ENCODE measurements at places on chromosomes 6 and 20. TPM values are rescaled to one million over a fixed set of nuclear protein-coding genes. Genes with fewer than 3 reads are reported as not detected.

RAET1G gene
- polyA plus RNA-seq = 3.0 TPM

FOXQ1 gene
- polyA plus RNA-seq = 0.07 TPM

PGC gene
- polyA plus RNA-seq = not detected

SRMS gene
- polyA plus RNA-seq = not detected

BTN1A1 gene
- polyA plus RNA-seq = not detected

KIAA0408 gene
- polyA plus RNA-seq = 4.7 TPM

SLC32A1 gene
- not detected for polyA plus RNA-seq

COL9A3 gene
- 0.69 TPM for polyA plus RNA-seq

AGER gene
- polyA plus RNA-seq = 2.6 TPM

DOK5 gene
- 2.1 TPM for polyA plus RNA-seq
